ENCODE measurements at places on chromosomes 7 and 10.

GRCh38 chr10:96991313-96991841 is 159.3 kb downstream of the LCOR start:
- peak; percentile 78 for DNase-seq

GRCh38 chr7:152759949-152760853 is 649 bp downstream of the ACTR3B start:
- peak; percentile 20 for DNase-seq

DNA sequence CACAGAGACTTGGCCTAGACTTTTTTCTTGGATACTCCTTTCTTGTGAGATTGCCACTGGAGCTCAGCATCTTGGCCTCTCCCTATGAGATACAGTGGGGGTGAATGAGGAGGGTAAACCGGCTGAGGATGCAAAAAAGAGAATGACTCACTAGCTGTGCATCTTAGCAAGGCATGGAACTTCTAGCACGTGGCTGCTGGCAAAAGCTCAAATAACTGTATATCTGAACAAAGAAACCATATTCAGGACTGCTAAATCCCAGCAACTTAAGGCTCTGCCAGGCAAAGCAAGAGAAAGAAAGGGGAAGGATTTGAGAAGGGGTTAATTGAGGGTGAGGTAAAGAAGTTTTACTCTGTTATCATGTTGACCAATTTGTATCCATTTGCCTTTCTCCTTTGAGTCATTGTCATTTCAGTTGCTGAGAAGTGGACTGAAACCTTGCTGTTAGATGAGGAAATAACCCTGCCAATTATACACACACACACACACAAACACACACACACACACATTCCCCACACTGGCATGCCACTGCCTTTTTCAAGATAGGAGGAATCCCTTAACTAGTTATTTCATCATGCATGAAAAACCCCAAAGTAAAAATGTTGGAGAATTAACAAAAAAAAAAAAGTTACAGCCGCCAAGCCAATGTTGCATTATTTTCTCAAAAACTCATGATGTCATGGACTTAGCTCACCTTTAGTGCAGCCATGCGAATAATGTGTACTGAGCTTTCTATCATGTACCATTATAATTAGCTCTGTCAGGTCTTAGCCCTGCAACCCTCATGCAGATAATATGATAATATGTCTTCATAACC is 997.3 kb downstream of the LRMDA start:
- peak; percentile 99 for DNase-seq

- DNase-seq: no peak
Observed at GRCh38 chr10:86960863-86961434, 2.5 kb downstream of the SNCG start.

DNA sequence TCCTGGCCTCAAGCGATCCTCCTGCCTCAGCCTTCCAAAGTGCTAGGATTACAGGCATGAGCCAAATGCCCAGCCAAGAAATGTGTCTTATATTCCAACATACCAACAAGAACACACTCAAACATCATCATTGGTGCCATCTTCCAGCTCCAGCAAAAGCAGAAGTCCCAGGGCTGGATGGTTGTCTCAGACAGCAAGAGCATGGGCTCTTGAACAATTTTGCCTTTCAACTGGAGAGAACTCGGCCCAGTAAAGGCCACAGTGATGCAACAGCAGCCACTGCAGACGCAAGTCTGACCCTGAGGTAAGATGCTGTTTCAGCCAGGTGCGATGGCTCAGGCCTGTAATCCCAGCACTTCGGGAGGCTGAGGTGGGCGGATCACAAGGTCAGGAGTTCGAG is 52.8 kb upstream of the NFE2L3 start:
- no peak for DNase-seq
